ENCODE measurements at places on chromosomes 13 and 19.

GRCh38 chr13:93450191-93450621, 223.6 kb downstream of the GPC6 start:
- no peak for DNase-seq

GRCh38 chr19:2661615-2662014, 40.9 kb downstream of the GNG7 start:
- no peak for DNase-seq

DNA sequence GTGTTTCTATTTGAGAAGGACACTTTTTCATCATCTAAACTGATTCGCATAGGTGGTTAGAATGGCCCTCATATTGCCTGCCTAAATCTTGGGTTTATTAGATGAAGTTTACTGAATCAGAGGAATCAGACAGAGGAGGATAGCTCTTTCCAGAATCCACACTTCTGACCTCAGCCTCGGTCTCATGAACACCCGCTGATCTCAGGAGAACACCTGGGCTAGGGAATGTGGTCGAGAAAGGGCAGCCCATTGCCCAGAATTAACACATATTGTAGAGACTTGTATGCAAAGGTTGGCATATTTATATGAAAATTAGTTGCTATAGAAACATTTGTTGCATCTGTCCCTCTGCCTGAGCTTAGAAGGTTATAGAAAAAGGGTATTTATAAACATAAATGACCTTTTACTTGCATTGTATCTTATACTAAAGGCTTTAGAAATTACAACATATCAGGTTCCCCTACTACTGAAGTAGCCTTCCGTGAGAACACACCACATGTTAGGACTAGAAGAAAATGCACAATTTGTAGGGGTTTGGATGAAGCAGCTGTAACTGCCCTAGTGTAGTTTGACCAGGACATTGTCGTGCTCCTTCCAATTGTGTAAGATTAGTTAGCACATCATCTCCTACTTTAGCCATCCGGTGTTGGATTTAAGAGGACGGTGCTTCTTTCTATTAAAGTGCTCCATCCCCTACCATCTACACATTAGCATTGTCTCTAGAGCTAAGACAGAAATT, 103.8 kb downstream of the TNFRSF19 start:
- no peak for DNase-seq

DNA sequence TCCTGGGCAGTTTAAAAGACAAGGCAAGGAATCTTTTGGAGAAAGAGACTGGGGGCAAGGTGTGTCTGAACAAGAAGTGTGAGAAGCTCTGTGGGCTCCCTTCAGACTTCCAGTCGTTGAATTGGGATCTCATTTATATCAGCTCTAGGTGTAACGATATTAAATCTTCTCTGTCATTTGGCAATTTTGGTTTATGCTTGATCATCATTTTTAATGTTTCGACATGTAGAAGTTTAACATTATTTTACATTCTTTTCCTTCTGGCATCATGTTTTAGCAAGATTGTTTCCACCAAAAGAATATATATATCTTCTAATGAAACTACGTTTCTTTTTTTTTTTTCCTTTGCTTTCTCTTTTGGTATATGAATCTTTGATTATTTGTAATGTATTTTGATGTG, 49.3 kb downstream of the USPL1 start:
- DNase-seq, result no peak

DNA sequence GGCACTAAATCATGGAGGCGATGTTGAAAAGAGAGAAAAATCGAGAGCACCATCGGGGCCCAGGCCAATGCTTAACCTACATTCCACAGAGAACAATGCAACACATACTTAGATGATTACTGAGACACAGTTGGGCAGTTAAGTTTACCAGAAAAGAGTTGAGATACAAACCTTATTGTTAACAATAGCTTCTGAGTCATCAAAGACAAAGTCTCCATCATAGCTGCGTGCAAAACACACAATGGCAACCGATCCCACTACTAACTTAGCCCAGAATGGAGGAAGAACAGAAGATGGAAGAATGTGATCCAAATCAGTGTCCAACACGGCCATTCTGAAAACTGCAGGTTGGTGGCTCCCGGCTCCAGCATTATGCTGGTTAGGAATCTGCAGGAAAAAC, 6.2 kb downstream of the TMTC4 start:
- no peak for DNase-seq

DNA sequence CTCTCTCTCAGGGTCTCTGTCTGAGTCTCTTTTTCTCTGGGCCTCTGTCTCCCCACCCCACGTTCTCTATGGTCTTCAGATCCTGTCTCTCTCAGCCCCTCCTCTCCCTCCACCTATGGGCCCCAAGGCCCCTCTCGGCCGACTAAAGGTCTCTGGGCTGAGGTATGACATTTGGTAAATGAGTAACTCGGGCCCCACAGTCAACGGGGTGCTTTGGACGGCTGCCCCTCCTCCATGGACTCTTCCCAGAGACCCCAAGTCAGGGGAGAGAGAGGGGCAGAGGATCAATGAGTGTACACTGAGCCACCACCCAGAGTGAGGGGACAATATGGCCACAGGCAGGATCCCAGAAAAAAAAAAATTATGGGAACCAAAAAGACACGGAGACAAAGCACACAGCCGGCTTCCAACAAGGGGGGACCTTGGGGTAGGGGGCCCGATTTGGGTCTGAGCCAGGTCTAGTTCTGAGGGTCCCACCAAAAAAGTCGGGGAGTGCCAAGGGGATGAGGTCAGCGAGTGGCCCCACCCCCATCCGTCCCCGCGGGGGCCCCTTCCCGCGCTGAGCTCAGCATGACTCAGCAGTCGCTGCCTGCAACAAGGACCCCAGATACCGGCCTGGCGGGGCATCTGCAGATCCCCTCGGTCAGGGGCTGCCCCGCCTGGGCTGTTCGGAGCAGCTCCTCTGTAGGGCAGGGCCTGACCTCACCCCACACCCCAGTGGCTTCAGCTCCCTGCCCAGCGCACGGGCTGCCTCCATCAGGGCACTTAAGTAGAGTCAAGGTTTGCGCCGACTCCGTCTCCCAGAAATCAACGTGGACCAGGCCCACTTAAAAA, 1.5 kb upstream of the FTL start:
- DNase-seq, result peak; percentile 48

DNA sequence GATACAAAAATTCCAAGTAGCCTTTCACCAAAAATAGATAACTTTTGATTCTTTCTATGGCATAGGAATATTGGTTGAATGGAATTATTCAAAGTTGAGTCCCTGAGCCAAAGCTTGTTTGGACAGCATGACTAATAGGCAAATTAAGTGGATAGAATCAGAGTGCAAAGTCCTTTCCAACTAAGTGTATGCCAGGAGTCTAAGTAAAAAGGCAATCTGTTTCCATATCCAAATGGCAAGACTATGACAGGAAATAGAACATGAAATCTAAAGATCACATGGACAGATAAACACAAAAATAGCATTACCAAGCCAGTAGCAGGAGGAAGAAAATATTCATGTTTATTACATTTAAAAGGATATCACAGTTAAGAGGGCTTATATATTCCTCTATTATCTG, 804.6 kb downstream of the SLITRK6 start:
- no peak for DNase-seq

GRCh38 chr13:73465617-73465971, 406.8 kb downstream of the KLF5 start:
- no peak for DNase-seq

DNA sequence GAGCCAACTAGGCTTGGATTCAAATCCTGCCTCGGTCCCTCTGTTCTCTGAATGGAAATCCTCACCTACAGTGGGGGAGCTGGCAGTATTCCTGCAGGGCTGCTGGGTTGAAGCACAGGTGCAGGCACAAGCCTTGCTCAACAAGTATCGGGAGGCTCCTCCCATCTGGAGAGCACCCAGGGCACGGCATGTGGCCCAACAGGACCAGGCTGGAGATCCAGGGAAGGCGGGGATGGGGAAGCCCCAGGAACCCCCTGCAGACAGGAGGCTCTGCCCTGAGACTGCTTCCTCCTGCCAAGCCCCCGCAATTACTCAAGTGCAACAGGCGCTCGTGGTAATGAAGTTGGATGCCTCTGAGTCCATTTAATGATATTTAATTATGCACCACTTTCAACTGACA, 128.0 kb upstream of the VSTM2B start:
- no peak for DNase-seq

DNA sequence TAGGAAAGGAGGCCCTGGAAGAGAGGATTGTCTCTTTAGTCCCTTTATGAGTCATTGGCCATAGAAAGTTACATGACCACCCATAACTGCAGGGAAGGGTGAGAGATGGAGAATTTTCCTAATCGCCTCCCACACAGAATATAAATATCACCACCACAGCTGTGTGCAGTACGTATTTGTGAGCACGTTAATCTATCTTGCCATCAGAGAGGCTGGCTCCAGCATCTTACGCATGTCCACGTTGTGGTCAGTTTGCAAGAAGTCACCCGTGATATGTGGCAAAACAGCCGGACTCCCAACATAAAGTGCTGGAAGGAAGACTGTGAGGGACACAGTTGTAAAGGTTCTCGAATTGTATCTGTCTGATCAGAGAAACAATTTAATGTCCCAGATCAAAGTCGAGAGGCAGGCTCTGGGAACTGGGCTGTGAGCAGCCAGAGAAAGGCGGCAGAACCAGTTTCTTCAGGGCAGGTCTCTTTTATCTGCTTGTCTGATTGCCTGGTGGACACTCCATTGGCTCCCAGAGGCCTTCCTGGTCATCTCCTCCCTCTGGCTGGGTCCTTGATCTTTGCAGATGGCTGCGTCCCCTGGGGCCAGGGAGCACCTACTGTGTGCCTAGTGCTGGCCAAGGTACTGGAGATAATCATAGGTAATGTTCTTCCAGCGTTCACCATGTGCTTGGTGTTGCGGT, 74.9 kb downstream of the SIPA1L3 start:
- no peak for DNase-seq

- DNase-seq, result no peak
Measured at GRCh38 chr13:103104340-103104739, 38.1 kb upstream of the SLC10A2 start.

DNA sequence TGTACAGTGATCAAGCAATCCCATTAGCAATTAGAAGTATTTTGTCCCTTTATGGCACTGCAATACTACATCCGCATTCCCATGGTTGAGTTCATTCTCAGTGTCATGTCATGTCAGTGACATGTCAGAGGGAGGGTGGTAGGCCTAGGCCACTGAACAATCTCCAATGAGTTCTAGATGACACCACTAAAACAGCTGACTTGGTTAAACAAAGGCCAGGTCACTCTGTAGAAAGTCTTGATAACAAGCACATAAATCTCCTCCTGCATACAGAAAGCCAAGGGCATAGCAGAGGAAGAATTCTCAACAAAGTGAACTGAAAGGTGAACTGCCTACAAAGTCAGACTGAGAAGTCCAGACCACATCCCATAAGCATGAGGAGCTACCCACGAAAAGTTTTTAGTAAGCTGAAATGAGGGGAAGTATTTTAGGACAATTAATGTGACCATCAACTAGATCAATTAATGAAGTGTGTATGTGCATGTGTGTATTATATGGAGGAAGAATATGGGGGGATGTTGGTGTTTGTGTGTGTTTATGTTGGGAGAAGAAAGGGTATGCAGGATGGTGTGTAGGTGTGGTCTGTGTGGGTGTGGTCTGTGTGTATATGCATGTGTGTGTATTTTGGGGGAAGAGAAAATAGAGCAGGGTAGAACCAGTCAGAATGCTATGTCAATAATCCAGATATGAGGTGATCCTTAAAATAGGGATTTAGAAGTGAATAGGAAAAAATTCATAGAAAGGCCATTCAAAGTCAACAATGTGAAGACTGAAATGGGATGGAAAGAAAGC, 67.7 kb downstream of the TBC1D4 start:
- no peak for DNase-seq

GRCh38 chr13:77374786-77375185, 47.9 kb upstream of the MYCBP2 start:
- DNase-seq, result no peak

GRCh38 chr19:1411255-1412191, 4.1 kb downstream of the DAZAP1 start:
- no peak for DNase-seq

- no peak for DNase-seq
Measured at GRCh38 chr13:110433014-110433413, 125.9 kb downstream of the COL4A2 start.

DNA sequence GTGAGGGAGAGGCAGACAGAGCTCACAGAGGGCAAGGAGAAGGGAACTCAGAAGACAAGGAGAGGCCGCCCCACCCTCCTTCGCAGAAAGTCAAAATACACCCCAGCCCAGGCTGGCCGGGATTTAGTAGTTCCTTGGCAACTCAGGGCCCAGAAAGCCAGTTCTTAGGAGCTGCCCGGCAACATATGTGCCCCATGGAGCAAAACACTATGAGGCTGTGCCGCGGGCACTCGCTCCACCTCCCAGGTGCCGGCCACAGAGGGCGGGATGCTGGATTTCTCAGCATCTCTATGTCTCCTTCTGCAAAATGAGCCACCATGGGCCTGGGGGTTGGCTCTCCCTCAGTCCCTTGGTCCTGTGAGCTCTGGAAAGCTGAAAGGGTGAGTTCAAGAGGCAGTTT, 93.8 kb upstream of the CACNA1A start:
- DNase-seq, result no peak

GRCh38 chr13:112782429-112783010, 92.7 kb downstream of the ATP11A start:
- no peak for DNase-seq

GRCh38 chr19:55341171-55341588, 1.5 kb downstream of the KMT5C start:
- DNase-seq, result no peak

DNA sequence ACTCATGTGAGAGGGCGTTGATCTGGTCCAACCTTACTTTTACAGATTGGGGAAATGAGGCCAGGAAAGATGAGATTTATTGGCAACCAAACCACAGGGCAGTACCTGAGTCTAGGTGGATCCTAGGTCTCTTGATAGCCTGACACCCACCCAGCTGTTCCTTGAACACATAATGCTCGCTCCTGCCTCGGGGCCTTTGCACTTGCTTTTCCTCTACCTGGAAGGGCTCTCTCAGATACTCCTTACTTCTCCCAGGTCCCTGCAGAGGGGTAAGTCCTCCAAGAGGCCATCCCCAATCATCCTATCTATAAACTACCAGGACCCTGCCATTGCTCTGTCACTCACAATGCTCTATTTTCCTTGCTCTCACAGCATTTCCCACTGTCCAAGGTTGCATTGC, 7.4 kb downstream of the ZNF575 start:
- no peak for DNase-seq

DNA sequence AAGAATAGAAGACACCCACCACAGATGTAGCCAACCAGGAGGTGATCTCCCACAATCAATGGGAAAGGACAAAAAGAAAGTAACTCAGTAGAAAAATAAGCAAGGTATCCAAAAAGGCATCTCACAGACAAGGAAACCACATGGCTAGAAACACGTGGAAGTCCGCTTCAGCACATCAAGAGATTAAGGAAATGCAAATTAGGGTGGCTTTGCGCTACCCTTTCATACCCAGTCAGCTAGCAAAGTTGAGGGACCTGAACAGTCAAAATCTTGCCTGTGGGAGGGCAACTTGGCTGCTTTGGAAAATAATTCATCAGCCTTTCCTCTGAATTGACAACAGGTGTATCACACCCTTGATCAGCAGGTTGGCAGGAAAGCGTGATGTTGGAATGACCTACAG, 11.6 kb upstream of the UQCR11 start:
- DNase-seq, result no peak

GRCh38 chr19:23470873-23471545, 75.7 kb upstream of the ZNF91 start:
- no peak for DNase-seq

GRCh38 chr19:14678199-14678598, 3.6 kb upstream of the ADGRE3 start:
- no peak for DNase-seq

- DNase-seq, result no peak
Measured at GRCh38 chr13:35923347-35923746, 207.8 kb downstream of the DCLK1 start.

Measured in stimulated activated CD4-positive, alpha-beta T cell treated with anti-CD3 and anti-CD28 coated beads, Interleukin-1b, Interleukin-23, amount 100 ng/mL, for 1 hour (primary cell).